ENCODE measurements at places on chromosomes 7 and 10.

GRCh38 chr7:75854233-75854632, 24.6 kb upstream of the RHBDD2 start:
- DNase-seq: no peak

DNA sequence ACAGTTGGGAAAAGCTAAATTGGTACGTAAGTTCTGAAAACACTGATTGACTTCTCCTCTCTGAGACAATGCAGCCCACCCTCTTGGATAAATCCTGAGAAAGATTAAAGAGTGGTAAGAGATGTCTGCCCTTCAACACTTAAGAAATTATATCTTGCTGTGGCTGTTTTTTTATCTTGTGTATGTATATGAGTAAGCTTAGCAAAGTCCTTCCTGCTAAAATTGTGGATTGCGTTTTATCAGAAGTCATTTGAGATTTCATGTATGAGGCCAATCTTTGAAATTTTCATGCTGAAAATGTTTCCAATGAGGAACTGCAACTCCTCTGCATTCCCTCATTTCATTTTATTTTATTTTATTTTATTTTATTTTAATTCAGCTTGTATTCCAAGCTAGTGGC, 106.2 kb upstream of the INHBA start:
- no peak for DNase-seq

- DNase-seq: no peak
Observed at GRCh38 chr10:91206837-91207474, 13.5 kb upstream of the PCGF5 start.

GRCh38 chr10:74305730-74306129, 154.7 kb downstream of the ADK start:
- no peak for DNase-seq

DNA sequence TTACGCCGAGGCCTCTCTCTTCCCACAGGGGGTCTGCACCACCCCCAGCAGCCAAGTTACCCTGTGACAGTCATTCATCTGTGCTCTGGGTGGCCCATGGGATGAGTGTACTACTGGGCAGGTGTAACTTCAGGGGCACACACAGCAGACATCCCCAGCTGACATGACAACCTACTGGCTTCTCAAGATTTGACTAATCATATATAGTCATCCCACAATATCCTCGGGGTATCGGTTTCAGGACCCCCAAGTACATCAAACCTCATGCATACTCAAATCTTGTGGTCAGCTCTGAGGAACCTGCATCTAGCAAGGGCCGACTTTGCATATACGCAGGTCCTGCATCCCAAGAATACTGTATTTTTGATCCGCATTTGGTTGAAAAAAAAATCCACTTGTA, 336.9 kb upstream of the C7orf33 start:
- DNase-seq: no peak

- no peak for DNase-seq
Observed at GRCh38 chr10:102752934-102753664, 9.4 kb downstream of the WBP1L start.

GRCh38 chr7:3154317-3154716, 110.7 kb upstream of the CARD11 start:
- no peak for DNase-seq

DNA sequence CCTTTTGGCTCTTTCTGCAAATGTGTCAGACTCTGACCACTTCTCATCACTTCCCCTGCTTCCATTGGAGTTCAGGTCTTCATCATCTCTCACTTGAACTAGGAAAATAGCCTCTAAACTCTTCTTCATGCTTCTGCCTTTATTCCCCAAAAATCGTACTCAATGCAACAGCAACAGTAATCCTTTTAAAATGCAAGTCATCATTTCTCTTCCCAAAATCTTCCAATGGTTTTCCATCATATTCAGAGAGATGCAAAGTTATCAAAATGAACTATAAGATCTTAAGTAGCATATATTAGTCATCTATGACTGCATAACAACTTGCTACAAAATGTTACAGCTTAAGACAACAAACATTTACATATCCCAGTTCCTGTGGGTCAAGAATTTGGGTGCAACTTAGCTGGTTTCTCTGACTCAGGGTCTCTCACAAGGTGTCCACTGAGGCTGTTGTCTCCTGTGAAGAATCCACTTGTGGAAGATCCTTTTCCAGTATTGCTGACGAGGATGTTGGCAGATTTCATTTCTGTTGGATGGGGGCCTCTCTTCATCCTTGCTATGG, 31.0 kb upstream of the ETV1 start:
- no peak for DNase-seq

DNA sequence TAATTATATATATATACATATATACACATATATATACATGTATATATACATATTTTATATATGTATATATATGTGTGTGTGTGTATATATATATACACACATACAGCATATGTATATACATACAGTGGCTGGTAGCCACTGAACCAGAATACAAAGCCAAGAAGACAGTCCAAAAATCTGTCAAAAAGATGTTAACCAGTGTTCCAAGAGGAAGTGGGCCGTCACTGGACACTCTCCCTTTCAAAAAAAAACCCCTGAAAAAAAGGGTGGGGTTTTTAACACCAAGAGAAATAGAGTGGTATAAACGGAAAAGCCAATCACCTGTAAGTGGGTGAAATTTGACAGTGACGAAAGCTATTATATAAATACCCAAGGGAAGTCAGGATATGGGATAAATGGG, 31.1 kb upstream of the C1GALT1 start:
- DNase-seq: no peak

- no peak for DNase-seq
Observed at GRCh38 chr10:16988900-16989299, 140.7 kb downstream of the CUBN start.

DNA sequence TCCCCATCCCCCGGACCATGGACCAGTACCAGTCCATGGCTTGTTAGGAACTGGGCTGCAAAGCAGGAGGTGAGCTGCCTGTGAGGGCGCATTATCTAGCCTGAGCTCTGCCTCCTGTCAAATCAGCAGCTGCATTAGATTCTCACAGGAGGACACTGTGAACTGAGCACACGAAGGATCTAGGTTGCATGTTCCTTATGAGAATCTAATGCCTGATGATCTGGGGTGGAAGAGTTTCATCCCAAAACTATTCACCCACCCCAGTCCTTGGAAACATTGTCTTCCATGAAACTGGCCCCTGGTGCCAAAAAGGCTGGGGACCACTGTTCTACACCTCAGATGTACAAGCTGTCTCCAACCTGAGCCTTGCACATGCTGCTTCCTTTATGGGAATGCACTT, 24.1 kb upstream of the JMJD1C start:
- no peak for DNase-seq

DNA sequence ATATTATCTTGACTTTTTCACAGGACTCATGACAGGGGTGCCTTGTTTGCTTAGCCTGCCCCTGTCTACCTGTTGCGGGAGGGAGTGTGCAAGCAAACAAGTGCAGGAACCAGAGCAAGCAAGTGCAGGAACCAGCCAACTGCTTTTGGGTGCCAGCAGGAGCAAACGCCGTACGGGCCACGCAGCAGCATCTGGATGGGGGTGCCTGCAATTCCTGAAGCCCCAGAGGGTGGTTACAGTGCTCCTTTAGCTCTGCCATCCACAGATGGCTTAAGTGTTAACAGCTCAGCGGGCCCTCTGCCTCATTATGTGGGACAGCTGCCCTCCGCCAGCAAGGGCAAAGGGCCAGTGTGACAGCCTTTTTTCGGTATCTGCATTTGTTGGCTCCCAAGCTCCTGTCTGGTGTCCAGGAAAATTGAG, 83.5 kb downstream of the MICU1 start:
- DNase-seq: no peak

GRCh38 chr10:31659665-31660064, 269.0 kb downstream of the ARHGAP12 start:
- DNase-seq: no peak

- no peak for DNase-seq
Observed at GRCh38 chr10:42755028-42755451, 27.6 kb upstream of the BMS1 start.

DNA sequence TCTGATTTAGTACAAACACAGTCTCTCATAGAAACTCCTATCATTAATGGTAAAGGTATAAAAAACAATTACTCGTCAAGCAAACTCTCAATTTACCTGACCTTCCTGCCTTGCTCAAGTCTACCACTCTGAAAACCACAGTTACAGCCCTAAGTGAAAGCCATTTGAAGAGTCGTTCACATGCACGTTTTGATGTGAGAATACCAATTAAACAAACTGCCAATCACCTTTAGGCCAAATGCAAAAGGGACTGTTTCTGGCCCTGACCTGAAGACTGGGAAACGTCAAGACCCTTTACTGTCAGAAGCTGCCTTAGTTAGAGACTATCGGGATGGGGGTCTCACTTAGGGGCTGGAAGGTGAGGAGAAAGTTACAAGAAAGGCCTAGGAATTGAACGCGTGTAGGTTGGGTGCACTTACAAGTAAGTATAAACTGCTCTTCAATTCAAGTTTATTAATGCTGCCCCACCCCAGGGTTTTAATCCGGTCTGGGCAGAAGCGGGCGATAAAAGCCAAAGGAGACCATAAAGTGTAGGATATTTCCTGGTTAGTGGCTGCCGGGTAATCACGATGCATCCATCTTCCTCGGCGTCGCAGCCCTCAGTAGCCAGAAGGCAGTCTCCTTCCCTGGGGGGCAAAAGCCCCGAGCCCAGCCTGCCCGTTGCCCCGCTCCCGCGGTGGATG, 935 bp downstream of the TM9SF3 start:
- no peak for DNase-seq

GRCh38 chr10:71752391-71753090, 20.8 kb downstream of the VSIR start:
- no peak for DNase-seq

GRCh38 chr10:16437540-16437894, 707 bp downstream of the PTER start:
- no peak for DNase-seq

- no peak for DNase-seq
Observed at GRCh38 chr10:103473261-103473671, 5.8 kb downstream of the CALHM3 start.

GRCh38 chr10:79020605-79021004, 48.2 kb upstream of the ZMIZ1 start:
- no peak for DNase-seq

- DNase-seq: no peak
Observed at GRCh38 chr10:85635650-85636049, 730.9 kb downstream of the GRID1 start.

GRCh38 chr10:4069491-4069890, 284.5 kb upstream of the KLF6 start:
- DNase-seq: no peak

DNA sequence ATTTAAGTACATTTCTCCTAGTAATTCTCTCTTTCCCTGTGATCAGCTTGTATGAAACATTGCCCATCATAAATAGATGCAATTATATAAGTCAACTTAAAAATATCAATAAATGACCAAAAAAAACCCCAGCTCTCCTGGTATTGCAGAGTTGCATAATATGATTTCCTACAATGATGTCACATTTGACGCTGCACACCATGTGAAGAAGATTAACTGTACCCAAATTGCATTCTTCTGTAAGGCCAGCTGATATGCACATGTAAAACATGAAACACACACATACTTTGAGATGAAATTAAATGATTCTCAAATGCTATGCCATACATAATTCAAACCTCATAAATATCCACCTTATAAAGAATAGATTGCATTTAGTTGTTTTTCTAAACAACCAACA, 115.5 kb downstream of the AGMO start:
- no peak for DNase-seq

DNA sequence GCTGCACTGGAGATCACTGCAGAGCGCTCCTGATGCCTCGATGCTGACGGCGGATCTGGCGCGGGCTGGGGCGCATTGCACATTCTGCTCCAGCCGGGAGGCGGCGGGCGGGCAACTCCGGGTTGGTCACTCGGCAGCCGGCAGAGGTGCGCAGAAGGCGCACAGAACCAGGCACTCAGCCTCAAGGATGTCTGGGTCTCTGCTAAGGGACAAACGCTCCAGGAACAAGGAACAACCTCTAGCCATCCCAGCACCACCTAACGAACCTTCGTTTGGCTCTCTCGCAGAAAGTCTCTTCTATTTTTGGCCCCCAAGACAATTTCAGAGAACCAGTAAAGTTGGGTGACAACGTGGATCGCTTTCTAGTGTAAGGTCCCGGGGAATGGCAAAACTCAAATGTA, 254.6 kb downstream of the OTUD1 start:
- DNase-seq: no peak

- no peak for DNase-seq
Observed at GRCh38 chr10:50991456-50992355, 82.6 kb upstream of the PRKG1 start.

GRCh38 chr10:95693071-95693667, 558 bp downstream of the TCTN3 start:
- peak; percentile 21 for DNase-seq

DNA sequence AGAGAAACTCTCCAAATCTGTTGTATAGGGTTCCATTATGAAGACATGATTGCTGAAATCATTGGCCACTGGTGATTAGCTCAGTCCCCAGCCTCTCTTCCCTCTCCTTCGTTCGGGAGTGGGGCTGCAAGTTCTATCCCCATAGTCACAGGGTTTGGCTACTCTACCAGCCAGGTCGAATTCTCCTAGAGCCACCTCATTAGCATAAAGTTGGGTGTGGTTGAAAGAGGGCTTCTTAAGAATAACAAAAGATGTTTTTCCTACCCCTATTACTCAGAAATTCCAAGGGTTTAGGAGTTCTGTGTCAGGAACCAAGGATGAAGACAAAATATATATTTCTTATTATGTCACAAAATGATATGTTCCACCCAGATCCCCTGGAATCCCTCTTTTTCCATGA, 166.2 kb upstream of the YAE1 start:
- no peak for DNase-seq

DNA sequence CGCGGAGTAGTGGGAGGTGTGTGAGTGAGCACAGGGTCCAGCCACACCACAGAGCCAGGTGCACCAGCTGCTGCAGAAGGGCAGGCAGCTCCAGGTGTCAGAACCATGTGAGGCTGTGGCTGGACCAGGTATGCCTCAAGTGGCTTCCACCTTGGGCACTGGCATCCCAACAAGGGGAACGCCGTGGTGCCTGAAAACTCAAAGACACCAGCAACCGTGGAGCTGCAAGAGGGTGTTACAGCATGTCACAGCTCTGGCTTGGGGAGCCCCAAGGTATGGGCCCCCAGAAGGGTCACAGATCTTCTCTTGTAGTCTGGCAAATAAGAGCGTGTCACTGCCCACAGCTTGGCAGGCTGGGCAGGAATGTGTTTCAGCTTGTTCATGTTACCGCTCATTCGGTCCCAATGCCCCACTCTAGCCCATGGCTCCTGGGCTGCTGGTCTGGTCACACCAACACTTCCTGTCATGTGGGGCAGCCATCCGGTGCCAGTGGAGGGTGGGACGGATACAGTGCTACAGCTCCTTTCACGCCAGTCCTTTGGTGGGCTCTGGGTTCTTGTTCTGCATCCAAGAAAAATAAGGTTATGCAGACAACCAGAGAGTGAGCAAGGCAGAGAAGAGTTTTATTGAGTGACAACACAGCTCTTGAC, 29.8 kb downstream of the STRA8 start:
- no peak for DNase-seq

GRCh38 chr7:2209146-2209960, 23.4 kb downstream of the MAD1L1 start:
- DNase-seq: peak; percentile 70
